T47D (cell line): ENCODE measurements at places on chromosomes 11 and 22.

- no peak for DNase-seq
These were observed 10.2 kb downstream of the MN1 start for GRCh38 chr22:27791159-27791858.

- no peak for DNase-seq
These were observed at the start of gene DGCR6 for GRCh38 chr22:18905540-18906409. Gene DGCR6 (plus strand): TSS chr22:18906320. CDS start chr22:18906375, 55 bp downstream.

GRCh38 chr22:48218889-48219420, 1456.5 kb downstream of the TBC1D22A start:
- no peak for DNase-seq

GRCh38 chr11:36774603-36775002, 176.6 kb upstream of the RAG2 start:
- no peak for DNase-seq

GRCh38 chr11:134034496-134035381, 34.1 kb upstream of the JAM3 start:
- DNase-seq = peak; percentile 88

- no peak for DNase-seq
These were observed 30.8 kb upstream of the POU2AF1 start for GRCh38 chr11:111409915-111410314.

- DNase-seq = no peak
These were observed 33.7 kb downstream of the GNB1L start for GRCh38 chr22:19820880-19821522.
